Activated CD4-positive, CD25-positive, alpha-beta regulatory T cell treated with anti-CD3 and anti-CD28 coated beads, Interleukin-2, amount 50 U/mL, for 24 hours (primary cell): ENCODE measurements at places on chromosomes 7 and 10.

DNA sequence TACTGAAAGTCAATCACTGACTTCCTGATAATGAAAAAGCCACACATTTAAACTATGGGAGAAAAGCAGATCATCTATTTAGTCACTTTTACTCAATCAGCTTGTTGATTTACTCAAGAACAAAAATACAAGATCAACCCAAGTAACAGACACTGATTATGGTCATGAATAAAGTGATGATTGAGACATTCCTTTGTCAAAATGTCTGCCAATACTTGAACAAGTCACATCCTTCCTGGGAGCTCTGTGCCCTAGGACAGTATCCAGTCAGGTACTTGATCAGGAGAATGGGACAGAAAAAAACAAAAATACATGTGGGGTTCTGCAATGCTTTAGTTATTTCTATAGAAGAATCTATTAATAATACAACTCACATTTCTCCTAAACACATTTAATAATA lies 150.0 kb upstream of the NEBL start:
- no peak for ATAC-seq

- ATAC-seq: no peak
Measured at GRCh38 chr10:91539930-91540329, 92.9 kb downstream of the PPP1R3C start.

DNA sequence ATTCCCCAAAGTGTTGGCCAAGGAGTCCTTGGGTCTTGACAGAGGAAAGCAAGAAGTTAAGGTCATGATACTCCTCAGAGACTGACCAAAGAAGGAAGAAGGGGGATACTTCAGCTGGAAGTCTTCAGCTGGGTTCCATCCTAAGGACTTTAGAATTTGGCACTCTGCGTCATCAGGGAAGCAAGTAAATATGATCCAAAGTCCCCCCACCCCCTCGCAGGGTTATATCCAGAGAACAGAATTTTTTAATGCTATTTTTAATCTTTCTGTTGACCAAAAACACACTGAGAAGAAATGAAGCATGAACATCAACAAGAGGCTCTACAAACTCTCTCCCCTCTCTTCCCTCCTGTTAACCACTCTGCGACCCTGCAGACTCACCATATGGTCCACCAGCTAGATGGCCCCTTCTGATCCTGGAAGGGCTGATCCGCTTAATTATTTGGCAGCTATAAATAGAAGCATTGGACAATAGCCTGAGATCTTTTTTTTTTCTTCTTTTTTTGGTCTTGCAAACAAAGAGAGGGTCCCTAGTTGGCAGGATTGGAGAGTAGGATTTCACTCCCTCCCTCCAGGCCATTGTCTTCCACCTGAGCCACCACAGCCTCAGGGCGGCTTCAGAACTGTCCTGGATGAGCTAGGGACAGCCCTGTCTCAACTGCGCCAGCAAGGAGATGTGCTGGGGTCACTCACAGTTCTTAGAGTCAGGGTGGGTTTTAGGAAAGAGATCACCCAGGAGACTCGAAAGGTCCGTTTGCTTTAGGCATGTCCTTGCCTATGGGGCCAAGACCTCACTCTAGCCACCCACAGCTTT lies 196.0 kb downstream of the KCNMA1 start:
- ATAC-seq: no peak

DNA sequence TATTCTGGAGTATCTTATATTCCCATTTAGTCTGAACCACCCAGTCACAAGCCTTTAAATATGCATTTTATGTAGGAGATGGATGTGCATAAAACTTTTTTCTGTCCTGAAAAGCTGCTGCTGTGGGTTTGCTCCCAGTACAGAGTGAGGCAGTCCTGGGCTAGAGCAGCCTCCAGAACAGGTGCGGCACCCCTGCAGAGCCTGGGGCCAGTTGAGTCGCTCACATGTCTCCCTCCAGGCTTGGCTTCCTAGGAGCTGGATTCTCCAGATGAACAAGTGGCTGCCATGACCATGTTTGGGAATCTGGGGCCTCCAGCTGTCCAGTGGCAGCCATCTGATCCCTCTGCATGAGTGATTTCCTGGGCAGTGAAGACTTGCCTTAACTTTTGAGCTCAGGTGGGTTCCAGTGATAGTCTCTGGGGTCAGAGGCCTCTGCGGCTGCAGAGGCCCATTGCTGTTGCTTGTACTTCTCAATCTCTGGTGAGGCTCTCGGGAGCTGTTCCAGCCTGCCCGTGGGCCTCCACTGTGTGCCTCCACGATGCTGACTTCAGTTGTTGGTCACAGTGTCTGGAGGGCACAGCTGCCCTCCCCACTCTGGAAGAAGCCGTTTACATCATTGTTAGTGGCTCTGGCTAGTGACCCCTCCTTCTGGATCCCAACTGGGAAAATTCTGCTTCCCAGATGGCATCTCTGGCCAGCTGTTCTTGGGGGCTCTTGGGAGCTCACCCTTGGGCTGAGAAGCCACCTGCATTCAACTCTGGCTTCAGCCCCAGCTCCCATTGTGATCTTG lies 120.4 kb downstream of the EMX2 start:
- ATAC-seq: no peak

DNA sequence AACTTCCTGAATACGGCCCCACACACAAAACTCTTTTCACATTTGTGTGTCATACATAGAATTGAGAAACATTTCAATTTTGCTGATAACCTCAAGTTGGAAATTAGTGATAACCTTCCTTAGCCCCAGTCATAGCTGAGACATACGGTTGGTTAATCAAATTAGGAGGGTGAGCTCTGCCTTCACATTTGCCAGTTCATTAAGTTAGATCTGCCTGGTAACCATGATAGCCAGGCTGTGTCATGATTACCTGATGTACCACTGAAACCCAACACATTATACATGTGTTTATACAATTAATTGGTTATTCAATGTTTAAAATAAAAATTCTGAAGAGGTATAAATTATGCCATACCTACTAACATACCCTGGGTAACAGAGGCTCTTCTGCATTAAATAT lies 60.8 kb upstream of the RAB11FIP2 start:
- peak; percentile 55 for ATAC-seq

GRCh38 chr7:138542183-138542582 lies 82.1 kb downstream of the TRIM24 start:
- no peak for ATAC-seq

GRCh38 chr10:775245-776075 lies 86.0 kb upstream of the DIP2C start:
- no peak for ATAC-seq
